HL-60 (cell line): ENCODE measurements at places on chromosomes 13 and 19.
A peak's percentile ranks its signal among the peaks of the same experiment; 100 is the strongest.

DNA sequence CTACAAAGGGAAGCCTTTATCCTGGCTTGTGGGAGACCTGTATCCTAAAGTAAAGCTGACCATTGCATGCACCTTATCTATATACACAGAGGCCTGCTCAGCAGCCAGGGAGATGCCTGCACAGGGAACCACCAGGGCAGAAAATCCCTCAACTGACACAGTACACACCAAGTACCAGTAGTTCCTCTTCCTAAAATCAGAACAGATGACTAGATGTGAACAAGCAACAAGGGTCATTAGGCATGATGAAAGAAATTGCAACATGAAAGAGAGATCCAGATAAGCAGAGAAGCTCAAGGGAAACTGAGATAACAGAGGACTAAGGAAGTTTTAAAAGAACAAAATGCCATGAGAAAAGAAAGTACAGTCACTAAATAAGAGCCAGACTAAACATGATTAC is 39.7 kb upstream of the SLC7A9 start:
- no peak for DNase-seq

- DNase-seq = peak; percentile 79
Measured at GRCh38 chr13:27401210-27401609, 23.2 kb upstream of the GTF3A start.

- no peak for DNase-seq
Measured at GRCh38 chr13:107582171-107582570, 633.2 kb downstream of the LIG4 start.

DNA sequence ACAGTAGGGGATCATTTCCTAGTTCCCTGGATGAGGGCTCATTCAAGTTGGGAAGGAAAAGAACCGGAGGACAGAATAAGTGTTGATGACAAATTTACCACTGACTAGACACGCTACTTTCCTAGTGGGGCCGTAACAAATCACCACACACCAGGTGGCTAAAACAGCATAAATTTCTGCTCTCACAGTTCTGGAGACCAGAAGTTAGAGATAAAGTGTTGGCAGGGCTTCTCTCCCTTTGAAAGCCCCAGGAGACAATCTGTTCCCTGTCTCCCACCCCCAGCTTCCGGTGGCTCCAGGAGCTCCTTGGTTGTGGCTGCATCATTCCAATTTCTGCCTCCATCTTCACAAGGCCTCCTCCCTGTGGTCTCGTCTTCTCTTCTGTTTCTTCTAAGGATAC is 65.4 kb upstream of the ARGLU1 start:
- no peak for DNase-seq

GRCh38 chr13:92387245-92387644 is 839.4 kb upstream of the GPC6 start:
- DNase-seq = no peak

- DNase-seq = no peak
Measured at GRCh38 chr13:33349986-33350826, 64.7 kb upstream of the STARD13 start.

GRCh38 chr19:43809762-43810696 is 7.8 kb upstream of the LYPD5 start:
- peak; percentile 50 for DNase-seq

GRCh38 chr13:101875091-101875490 is 422.6 kb downstream of the ITGBL1 start:
- DNase-seq = no peak

DNA sequence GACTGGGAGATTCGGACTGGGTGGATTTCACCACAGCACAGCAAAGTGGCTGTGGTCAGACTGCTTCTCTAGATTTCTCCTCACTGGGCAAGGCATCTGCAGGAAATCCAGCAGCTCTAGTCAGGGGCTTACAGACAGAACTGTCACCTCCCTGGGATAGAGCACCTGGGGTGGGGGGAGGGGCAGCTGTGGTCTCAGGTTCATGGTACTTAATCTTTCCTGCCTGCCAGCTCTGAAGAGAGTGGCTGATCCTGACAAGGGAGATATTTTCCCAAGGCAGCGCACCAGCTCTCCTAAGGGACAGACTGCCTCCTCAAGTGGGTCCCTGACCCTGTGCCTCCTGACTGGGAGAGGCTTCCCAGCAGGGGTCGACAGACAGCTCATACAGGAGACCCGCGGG is 212.8 kb upstream of the KLF12 start:
- DNase-seq = no peak

DNA sequence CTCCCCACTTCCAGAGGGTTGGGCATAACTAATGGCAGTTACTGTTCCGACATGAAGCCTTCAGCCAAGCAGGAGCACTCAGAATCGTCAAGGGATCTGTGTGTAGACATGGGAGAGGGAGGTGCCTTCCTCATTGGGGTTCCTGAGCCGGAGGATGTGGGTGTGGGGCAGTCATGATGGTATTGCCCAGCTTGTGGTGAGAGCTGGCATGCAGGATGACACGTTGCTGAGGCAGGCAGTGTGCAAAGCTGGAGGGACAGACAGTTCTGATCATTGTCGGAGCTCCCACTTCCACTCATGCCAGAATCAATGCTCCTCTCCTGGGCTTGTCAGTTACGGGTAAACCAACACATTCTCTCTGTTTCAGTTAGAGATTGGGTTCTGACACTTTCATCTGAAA is 83.9 kb upstream of the TSC22D1 start:
- no peak for DNase-seq

DNA sequence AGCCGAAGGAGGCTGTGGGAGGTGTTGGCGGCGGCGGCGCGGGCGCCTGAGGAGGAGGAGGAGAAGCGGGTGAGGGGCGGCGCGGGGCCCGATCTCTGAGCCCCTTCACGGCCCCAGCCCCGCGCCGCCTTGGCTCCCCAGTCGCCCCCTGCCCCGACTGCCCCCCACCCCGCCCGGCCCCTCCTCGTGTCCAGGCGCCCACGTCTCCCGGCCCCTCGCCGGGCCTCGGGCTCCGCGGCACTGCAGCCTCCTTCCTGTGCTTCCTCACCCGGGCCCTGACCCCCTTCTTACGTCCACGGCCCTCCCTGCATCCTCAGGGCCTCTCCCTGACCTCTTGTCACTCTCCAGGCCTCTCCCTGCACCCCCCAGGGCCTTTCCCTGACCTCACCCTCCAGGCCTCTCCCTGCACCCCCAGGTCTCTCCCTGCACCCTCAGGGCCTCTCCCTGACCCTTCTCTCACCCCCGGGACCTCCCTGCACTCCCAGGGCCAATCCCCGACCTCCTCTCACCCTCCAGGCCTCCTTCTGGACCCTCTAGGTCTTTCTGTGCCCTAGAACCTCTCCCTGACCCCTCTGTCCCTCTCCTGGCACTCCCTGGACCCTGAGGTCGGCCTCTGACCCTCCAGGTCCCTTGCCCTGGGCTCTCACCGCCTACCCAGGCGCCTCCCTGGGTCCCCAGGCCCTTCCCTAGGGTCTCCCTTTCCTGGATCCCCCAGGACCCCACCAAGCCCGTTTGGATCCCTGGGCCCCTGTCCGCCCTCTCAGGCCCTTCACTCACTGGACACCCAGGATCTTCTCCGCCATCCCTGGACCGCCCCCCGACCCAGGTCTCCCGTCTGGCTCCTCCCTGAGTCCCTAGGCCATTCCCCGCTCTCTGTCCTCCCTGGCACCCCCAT is 460 bp downstream of the KMT5C start:
- no peak for DNase-seq

DNA sequence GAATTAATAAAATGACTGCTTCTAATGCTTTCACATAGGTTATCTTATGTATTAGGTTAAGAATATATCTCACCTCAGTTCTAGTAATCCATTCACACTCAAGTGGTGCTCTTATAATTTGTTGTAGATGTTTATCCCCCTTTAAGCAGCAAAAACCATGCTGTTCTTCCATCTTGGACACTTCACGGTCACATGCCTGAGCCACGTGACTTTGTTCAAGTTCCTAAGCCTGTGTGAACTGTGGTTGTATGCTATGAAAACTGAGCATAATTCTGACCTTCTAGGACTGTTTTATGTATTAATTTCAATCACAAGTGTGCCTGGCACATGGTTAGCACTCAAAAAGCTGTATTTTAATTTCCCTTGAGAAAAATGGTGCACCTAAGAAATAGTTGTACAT is 41.2 kb upstream of the STARD13 start:
- DNase-seq = no peak

DNA sequence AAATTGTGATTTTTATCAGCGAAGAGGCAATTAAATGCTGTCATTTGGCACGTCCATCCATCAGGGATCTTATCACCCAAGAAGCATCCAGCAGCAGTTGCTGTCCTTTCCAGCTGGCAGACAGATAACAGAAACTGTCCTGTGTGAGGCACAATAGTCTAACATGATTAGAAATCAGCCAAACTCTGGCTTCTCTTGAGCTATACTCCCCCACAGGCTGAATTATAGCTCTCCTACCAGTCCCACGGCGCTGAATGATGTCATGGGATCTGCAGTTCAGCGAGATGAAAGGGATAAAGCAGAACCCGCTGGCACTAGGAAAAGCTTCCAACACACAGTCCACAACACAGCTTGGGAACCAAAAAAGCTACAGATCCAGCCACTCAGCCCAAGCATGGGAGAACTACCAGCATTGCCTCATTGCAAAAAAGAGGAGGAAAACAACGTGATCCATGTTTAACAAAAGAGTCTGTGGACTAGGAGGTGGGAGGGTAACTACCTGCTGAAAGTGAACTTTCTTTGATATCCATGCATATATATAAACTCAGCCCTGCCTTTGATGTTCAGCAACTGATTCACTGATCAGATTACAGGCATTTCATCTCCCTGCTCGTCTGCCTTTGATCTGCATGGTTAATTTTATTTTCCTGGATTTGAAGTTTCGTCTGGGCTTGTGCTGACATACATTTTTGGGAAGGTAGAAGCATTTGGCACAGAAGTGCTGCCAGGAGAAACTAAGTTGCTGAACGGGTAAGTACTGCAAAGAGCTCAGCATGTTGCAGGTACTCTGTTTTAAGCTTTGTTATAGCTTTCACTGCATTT is at the start of gene TNFRSF19:
Gene TNFRSF19 (plus strand): TSS at position 314 of the 822 bp plus-strand sequence. CDS start 19,772 bp downstream, outside the sequence.
- no peak for DNase-seq

DNA sequence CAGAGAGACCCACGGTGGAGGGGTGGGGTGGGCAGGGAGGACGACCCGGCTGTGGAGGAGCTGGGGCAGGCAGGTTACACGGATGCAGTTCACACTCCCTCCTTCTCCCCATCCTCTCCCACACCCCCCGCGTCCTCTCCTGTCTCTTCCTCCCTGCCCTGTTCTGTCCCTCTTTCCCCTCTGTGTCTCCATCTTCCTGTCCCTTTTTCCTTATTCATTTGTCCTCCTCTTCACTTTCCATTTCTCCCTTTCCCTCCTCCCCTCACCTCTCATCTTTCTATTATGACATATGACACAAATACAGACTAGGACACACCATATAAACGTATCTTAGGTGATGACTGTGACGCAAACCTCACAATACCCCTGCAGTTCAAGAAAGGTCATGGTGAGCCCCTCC is 96.6 kb downstream of the SCGB2B2 start:
- DNase-seq = no peak

- no peak for DNase-seq
Measured at GRCh38 chr19:5865772-5866171, 4.6 kb downstream of the FUT5 start.

GRCh38 chr13:27359199-27359821 is 65.1 kb upstream of the GTF3A start:
- no peak for DNase-seq

GRCh38 chr13:113802090-113802531 is 43.1 kb downstream of the TMEM255B start:
- DNase-seq = peak; percentile 48

- no peak for DNase-seq
Measured at GRCh38 chr13:94950303-94950702, 238.0 kb upstream of the SOX21 start.

GRCh38 chr13:26310003-26310402 is 56.1 kb downstream of the CDK8 start:
- no peak for DNase-seq

DNA sequence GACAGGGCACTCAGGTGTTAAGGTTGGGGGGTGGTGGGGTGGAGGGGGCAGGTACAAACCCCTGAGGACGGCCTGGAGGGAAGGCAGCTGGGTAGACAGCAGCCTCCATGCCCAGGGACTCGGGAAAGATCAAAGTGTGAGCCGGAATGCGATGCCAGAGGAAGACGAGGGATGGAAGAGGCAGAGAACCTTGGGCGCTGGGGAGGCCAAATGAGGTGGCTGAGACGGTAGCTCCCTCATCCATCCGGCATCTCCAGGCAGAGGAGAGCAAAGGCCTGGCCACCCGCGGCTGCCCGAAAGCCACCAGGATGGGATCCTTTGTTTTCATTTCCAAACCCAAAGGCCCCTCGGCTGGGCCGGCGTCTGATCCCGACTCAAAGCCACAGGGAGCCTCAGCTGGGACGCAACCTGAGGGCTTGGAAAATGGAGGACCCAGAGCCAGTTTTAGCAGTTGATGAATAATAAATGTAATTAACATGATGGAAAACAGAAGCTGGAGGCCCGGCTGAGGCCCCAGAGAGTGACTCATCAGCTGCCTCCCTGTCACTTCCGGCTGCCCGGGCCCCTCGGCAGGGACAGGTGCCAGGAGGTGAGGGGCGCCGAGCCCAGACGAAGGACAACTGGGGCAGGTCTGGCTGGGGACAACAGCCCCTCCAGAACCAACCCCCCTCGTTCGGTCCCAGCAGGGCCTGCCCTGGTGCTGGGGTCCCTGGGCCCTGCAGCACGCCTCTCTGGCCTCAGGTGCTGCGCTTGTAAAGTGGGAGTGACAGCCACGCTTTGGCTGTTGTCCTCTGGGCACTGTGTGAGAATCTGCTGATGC is 61.6 kb downstream of the CEBPG start:
- DNase-seq = no peak

DNA sequence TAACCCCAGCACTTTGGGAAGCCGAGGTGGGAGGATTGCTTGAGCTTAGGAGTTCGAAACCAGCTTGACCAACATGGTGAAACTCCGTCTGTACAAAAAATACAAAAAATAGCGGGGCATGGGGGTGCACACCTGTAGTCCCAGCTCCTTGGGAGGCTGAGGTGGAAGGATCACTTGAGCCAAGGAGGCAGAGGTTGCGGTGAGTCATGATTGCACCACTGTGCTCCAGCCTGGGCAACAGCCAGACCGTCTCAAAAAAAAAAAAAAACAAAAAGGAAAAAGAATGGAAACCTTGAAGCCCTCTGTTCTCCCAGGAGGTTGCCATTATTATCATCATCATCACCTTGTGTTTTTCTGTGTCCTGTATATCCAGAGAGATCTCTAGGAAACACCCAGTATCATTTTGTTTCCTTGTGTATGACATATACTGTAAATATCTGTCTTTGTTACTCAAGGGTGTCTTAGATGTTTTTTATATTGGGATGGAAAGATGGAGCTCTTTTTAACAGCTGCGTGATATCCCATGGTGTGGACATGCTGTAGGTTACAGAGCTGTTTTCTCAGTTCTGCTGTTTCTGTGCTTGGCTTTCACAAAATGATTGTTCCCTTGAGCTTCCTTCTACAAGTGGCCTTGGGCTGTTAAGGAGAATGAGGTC is 11.8 kb downstream of the CHAF1A start:
- no peak for DNase-seq

- no peak for DNase-seq
Measured at GRCh38 chr13:93716623-93717022, 490.0 kb downstream of the GPC6 start.

GRCh38 chr13:41463838-41464602 is 6.7 kb downstream of the RGCC start:
- DNase-seq = no peak

DNA sequence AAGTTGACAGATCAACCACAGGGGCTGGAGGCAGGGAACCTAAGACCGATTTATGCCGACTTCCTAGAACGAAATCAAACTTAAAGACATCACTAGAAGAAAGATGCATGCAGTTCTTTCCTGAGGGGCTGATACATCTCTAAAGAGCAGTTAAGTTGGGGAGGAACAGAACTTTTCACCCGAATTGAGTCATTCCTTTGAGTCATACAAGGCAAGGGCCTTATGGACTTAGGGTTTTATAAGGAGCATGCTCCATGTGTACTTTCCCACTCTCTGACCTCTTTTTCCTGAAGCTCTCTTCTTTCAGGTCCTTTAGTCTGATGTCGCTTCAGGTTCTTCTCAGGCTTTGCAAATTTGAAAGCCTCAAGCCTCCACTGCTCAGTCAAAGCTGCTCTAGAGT is 7.9 kb upstream of the FBXL3 start:
- no peak for DNase-seq
